CD4-positive, alpha-beta T cell treated with Interleukin-6 at 100 ng/mL for 8 hours (primary cell): ENCODE measurements at places on chromosomes 2 and 18.

- no peak for DNase-seq
These were observed 841.1 kb downstream of the TSN start for GRCh38 chr2:122596598-122596997.

DNA sequence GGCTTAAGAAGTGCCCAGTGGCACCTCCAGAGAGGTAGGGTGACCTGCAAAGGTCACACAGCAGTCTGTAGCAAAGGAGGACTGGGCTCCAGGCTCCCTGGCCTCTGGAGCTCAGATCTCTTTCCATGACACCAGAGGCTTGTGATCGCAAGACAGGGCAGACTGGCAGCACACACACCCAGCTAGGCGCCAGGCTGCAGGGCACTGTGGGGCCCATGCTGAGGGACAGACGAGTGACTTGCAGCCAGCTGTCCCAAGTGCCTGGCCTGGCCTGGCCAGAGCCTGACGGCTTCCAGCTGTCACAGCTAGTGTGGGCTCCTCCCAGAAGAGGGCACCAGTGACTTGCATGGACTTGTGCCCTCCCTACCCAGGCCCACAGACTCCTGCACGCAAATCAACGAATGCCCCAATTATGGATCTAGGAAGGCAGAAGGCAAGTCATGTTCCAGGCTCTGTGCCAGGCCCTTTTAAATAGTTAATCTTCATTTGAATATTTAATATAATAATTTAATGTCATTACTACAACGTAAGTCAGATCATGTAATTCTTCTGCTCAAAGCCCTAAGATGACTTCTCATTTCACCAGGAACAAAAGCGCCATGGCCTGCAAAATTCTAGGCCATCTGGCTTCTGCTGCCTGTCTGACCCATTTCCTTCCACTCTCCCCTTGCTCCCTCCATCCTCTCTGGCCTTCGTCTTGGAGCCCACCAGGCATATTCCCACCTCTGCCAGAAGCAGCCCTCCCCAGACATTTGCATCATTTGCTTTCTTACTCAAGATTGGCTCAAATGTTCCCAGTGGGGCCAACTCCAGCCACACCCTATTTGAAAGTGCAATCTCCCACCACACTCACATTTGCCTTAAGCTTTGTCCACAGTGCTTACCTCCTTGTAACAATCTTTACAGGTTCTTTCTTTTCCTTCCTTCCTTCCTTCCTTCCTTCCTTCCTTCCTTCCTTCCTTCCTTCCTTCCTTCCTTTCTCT, 3.7 kb upstream of the SPEG start:
- no peak for DNase-seq

DNA sequence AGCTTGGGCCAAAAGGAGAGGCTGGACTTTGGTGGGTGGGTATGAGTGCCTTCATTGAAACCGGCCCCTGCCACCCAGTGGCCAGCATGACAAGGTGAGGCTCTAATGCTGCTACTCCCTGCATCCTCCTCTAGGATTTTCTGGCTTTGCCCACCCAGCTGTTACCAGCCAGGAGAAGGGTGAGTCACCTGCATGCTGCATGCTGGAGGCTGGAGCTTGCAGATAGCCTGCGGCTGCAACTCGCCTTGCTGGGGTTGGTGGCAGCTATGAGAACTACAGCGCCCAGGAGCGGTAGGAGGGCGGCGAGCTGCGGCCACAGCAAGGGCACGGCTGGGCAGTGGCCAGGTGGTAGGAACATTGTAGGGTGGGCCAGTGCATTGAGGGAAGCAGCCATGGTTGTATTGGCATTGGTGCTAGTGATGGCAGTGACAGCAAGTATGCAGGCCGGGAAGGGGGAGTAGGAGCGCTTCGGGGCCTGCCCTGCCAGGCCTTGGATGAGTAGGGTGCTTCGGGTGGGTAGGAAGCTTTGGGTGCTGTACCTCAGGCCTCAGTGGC, 75.4 kb upstream of the SLC35G4 start:
- no peak for DNase-seq

GRCh38 chr2:209091056-209091455, 332.8 kb upstream of the MAP2 start:
- no peak for DNase-seq

GRCh38 chr2:143616452-143616851, 487.2 kb downstream of the ARHGAP15 start:
- no peak for DNase-seq

DNA sequence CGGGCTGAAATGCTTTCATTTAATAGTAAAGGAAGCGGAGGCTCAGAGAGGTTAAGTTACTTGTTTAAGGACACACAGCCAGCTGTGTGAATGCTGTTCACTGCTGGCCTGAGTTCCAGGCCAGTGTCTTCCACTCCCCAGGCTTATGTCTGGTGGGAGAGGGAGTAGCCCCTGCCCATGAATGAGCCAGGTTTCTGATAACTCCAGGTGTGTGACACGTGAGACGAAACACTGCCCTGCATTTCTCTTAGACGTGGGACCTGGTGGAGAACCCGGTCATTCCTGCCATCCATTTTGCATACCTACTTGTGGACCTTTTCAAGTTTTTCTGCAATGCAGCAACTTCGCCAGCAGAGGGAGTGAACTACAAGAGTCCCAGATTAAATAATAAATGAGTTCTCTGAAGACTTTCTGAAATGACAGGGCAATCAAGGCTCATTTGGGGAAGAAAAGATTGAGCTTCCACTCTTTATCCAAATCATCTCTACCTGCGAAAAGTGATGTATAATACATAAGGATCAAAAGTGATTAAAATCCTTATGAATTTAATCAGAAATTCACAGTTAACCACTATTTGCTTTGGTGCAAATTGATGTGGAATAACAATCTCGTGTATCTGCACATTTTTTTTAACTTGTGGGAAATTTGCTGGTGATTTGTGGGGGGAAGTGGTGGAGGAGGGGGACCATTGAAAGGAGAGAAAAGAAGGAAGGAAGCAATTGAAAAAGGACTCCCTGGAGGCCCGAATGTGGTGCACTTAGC, 79.4 kb upstream of the ASB18 start:
- peak; percentile 38 for DNase-seq

DNA sequence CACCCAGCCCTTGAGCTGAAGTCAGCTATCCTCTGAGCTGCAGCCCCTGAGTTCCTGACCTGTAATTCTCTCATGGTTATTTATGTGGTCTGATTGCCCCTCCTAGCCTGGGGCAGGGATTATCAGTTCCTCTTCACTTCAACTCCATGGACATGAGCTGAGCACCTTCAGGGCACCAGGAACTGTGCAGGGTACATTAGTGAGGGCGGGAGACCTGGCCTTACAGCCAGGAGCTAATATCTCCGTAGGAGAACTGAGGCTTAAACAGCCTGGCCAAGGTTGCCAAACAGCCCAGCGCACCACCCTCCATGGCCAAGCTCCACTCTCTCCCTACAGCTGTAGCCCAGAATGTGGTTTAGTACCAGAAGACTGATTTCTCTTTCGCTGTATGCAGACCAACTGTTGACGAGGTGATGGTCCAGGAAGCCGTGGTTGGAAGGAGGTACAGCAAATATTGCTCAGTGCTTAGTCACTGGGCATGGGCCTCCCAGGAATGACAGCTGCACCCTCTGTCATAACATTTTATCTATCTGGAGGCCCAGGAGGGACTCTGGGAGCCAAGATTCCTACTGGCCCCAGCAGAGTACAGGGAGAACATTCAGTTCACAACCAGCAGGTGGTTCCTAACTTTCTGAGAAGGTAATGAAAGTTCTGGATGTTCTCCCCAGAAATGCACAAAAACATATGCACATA, 228.7 kb upstream of the SIX2 start:
- no peak for DNase-seq

DNA sequence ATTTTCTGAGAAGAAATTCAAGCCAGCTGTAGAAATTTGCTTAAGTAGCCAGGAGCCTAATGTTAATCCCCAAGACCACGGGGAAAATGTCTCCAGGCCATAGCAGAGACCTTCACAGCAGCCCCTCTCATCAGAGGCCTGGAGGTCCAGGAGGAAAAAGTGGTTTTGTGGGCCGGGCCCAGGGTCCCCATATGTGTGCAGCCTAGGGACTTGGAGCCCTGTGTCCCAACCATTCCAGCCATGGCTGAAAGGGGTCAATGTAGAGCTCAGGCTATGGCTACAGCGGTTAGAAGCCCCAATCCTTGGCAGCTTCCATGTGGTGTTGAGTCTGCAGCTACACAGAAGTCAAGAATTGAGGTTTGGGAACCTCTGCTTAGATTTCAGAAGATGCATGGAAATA, 14.2 kb upstream of the TTC21B start:
- no peak for DNase-seq

DNA sequence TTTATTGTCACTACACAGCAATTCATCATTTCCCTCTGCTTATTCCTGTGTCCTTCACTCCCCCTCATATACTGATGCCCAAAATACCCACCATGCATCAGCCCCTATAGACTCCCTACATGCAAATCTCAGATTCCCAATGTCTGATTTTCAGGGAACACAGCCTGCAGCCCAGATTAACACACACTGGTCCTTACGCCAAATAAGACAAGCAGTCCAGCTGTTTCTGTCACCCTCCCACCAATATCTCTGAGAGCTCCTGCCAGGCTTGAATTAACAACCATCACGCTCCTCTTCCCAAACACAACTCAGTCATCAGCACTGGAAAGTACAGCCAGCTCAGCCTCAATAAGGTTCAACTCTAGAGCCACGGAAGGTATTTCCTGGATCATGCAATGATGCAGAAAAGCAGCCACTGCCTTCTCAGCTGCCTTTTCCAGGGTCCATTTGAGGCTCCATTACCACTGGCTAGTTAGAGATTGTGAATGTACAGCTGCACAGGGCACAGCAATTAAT, 39.0 kb upstream of the SLC35F5 start:
- no peak for DNase-seq

DNA sequence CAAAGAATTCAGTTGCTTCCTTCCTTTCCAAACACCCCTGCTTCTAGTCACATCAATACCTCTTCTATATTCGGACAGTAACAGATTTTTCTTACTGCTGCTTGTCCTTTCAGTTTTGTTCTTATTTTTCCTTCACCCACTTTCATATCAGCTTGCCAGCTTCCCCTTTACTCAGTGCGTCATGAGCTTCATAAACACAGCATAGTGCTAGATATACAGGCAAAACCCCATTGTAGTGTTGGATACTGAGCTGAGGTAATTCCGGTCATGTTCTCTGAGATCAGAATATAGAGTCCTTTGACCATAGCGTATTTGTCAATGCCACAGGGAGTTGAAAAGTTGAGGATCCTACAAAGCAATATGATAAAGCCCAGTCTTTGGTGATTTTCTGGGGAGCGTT, 2.4 kb downstream of the FARP2 start:
- no peak for DNase-seq

- no peak for DNase-seq
These were observed 16.1 kb upstream of the ACKR3 start for GRCh38 chr2:236553522-236553921.

GRCh38 chr2:203739351-203739750, 32.9 kb downstream of the CD28 start:
- DNase-seq: peak; percentile 48

GRCh38 chr2:71535526-71535925, 82.2 kb downstream of the DYSF start:
- no peak for DNase-seq

DNA sequence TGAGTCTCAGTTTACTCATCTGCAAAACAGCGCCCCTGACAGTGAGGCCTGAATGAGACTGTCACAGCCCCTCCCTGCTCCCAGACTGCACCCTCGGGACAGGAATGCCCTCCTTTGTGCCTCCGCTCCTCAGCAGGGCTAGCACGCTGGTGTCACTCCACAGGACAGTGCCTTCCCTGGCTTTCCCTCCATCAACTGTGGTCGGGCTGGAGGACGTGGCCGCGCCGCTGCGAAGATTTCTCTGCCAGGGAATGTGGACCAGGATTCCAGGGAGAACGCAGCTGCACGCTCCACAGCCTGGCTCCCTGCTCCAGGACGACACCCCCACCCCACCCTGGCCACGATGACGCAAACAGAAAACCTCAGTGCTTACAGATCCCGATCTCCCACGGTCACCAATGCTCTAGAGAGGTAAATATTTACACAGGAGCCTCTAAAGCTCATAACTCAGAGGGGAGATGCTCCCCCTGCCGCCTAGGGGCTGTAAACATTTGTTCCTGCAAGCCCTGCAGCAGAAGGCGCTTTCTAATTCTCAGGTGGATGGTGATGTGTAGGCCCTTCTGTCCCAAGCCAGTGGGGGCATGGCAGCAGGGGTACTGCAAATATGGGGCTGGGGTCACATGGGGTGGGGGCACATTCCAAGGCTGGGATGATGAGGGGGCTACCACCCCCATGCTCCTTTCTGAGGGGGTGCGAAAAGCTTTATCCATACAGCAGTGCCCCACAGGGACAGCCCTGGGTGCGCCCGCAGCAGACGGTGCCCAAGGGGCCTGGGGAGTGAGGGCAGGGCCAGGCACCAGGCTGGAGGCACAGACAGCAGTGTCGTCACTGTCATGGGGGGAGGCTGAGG, 12.4 kb downstream of the HS6ST1 start:
- DNase-seq: no peak

DNA sequence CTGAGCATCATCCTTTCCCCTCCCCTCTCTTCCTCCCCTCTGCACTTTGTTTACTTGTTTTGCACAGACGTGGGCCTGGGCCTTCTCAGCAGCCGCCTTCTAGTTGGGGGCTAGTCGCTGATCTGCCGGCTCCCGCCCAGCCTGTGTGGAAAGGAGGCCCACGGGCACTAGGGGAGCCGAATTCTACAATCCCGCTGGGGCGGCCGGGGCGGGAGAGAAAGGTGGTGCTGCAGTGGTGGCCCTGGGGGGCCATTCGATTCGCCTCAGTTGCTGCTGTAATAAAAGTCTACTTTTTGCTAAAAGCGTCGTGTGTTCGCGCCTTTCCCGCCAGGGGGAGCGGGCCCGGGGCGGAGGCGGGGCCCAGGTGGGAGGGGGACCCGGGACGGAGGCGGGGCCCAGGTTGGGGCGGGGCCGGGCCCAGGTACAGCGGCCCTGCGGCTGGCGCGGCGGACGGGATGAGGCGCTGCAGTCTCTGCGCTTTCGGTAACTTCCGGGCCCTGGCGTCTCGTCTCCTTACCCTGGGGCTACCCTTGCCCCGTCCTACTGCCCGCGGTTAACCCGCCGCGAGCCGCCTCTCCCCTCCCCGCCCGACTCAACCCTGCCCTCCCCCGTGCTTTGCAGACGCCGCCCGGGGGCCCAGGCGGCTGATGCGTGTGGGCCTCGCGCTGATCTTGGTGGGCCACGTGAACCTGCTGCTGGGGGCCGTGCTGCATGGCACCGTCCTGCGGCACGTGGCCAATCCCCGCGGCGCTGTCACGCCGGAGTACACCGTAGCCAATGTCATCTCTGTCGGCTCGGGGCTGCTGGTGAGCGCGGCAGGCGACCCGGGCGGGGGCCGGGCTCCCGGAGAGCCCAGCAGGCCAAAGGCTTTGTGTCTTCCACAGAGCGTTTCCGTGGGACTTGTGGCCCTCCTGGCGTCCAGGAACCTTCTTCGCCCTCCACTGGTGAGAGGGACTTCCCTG, at the start of gene KRTCAP3:
Gene KRTCAP3, plus strand, starts transcription at position 424 of the 962 bp plus-strand sequence. Its CDS starts 32 bp downstream, at position 456.
- DNase-seq: peak; percentile 55

DNA sequence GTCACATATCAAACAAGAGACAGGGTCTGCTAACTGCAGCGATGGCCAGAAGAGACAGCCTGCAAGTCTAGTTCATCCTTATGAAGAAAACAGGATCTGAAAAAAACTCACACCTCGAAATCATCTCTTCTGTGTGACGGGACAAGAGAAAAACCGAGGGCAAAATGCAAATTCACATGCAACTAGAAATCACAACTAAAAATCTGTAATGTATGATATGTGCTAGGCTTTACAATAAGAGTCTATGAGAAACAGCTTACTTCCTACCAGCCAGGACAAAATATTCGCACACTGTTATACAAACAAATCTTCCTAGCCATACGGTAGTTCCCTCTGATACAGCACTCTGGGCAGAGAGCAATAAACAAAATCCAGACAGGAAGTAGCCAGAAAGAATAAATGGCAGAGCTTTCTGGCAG, 48.8 kb downstream of the ANKRD44 start:
- no peak for DNase-seq

GRCh38 chr2:118849226-118850167, 2.0 kb upstream of the EN1 start:
- DNase-seq: no peak

GRCh38 chr2:116513991-116514390, 1300.5 kb upstream of the DDX18 start:
- DNase-seq: no peak
